ENCODE measurements at places on chromosomes 3 and 15.

- no peak for DNase-seq
Observed at GRCh38 chr3:195537995-195538394, 5.1 kb downstream of the PPP1R2 start.

DNA sequence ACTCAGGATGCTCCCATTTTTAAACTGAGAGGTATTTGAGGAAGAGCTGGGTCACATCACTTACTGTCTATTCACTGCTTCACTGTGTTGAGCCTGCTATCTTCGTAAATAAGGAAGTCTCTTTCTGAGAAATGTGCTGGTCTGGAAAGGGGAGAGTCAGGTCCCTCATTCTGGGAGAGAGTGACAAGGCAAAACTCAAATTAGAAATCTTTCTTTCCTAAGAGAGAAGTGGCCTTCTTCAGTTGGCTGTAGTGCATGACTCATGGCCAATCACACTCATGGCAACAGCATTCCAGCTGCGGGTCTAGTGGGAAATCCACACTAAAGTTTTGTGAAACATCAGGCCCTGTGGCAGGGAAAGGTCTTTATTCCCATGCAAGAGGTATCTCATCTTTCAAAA lies 11.5 kb upstream of the TIMP4 start:
- DNase-seq = no peak

DNA sequence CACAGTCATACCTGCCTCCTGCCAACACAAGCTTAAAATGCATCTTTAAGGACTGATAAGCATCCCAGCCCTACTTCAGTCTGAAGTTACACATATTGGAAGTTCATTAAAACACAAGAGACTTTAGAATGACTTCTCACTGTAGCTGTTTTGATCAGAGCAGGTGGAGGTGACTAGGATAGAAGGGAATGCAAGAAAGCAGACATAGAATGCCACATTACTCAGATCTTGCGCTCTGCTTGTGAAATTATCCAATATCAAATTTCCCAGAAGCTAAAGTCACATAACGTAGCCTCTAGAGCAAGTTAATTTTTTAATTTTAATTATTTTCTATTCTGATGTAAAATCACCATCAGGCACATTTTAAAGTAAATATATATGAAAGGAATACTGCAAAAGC lies 306.5 kb downstream of the PLOD2 start:
- no peak for DNase-seq

- no peak for DNase-seq
Observed at GRCh38 chr15:63663906-63664305, 66.7 kb downstream of the FBXL22 start.

GRCh38 chr3:107824822-107825371 lies 265.9 kb downstream of the CD47 start:
- no peak for DNase-seq

- DNase-seq = no peak
Observed at GRCh38 chr3:61157414-61157813, 93.8 kb downstream of the FHIT start.

DNA sequence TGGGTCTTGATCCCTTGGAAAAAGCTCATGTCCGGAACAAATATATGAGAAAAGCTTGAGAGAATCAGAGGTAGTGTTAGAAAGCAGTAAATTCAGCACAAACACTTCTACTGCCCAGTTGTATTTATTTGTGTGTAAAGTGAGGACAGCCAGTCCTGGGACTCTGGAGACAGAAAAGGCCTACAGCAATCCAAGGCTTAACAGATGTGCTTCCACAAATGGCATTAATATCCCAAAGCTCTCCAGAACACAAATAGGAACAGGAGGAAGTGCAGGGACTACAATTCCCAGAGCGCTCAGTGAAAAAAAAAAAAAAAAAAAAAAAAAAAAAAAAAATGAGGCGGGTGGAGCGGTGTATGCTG lies 390 bp upstream of the AP2M1 start:
- DNase-seq = no peak

- DNase-seq = no peak
Observed at GRCh38 chr3:127277561-127277960, 10.3 kb downstream of the PRR20G start.

- no peak for DNase-seq
Observed at GRCh38 chr3:151578495-151578894, 117.6 kb upstream of the IGSF10 start.

DNA sequence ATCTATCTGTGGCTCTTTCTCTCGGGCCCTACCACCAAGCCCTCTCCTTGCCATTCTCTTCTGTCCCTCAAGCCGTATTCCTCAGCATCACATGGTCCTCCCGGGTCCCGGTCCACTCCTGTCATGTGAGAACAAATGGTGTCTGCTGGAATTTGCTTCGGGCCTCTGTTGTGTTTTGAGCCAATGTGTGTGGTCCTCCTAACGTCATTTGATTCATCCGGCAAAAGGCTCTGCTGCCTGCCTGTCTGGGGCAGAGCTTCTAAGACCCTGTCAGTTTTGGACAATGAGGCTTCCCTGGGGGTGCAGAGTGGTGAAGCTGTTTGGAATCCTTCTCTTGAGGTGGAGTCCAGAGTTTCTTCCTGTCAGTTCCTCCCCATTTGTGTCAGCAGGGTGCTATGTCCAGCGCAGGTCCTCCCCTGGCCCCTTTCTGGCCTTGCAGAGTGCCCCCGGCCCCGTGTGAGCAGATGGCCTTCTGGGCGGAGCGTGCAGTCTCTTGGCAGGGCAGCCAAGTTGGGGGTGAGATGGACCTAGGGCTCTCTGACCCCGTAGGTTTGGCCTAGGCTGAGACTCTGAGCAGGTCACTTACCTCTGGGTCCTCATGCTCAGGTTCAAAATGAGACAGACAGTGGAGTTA lies 93.6 kb downstream of the APBA2 start:
- DNase-seq = no peak

- DNase-seq = no peak
Observed at GRCh38 chr15:29708519-29708918, 113.7 kb downstream of the TJP1 start.

- DNase-seq = no peak
Observed at GRCh38 chr3:58234516-58234931, 3.1 kb upstream of the ABHD6 start.

- DNase-seq = no peak
Observed at GRCh38 chr15:68598171-68599152, 19.7 kb downstream of the CORO2B start.

DNA sequence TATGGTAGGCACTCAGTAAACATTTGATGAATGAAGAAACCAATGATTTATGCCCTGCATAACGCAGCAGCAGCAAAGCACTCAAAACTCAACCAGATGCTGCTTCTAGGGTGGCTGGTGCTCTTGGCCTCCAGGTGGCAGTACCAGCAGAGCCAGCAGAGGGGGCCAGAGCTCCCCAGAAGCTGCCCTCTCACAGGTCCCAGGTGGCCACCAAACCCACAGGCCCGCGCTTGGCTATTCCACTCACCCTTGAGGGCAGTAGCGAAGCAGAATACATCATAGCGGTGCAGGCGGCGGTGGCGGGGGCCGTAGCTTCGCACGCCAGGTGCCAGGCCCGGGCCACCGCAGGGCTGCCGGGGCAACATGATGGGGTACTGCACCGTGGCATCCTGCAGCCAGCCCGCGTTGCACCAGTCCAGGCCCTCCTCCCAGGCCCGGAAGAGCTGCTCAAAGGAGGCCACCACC lies 16.6 kb downstream of the HAPLN3 start:
- DNase-seq = no peak

DNA sequence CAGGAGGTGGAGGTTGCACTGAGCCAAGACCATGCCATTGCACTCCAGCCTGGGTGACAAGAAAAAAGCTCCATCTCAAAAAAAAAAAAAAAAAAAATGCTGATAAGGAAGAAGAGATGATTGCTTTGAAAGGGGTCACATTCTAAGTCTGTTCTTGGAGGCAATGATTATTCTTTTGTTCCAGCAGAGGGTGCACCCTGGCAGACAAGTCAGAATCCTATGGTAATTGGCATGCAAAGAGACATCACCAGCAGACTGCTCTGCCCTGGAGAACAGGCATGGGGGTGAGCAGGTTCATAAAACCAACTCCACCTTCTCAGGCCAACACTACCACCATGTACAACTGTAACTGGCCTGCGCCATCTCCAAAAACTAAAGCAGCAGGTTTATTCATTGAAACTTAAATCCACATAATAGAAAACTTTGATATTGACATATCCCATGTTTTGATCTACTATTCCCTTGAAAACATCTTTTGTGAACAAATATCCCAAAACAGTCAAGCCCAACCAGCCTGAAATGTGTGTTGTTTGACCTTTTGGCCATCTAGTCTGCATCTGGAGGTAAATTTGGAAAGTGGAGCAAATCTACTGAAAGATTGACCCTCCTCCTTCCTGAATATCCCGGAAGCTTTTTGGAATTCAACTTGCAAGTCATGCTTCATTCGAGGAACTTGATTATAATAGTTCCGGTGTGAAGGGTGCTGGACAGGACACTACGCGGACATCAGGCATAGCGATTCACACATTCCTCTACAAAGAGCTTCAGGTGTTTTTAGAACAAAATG lies 100.3 kb downstream of the MECOM start:
- no peak for DNase-seq

Data from activated effector memory CD4-positive, alpha-beta T cell treated with Interleukin-2 at 50 U/mL for 16 hours (primary cell).